Left hindlimb (tissue), 1 donor: ENCODE measurements at places on chromosomes 4 and X.

GRCh38 chrX:116757491-116757890, 294.7 kb upstream of the CT83 start:
- no peak for DNase-seq

DNA sequence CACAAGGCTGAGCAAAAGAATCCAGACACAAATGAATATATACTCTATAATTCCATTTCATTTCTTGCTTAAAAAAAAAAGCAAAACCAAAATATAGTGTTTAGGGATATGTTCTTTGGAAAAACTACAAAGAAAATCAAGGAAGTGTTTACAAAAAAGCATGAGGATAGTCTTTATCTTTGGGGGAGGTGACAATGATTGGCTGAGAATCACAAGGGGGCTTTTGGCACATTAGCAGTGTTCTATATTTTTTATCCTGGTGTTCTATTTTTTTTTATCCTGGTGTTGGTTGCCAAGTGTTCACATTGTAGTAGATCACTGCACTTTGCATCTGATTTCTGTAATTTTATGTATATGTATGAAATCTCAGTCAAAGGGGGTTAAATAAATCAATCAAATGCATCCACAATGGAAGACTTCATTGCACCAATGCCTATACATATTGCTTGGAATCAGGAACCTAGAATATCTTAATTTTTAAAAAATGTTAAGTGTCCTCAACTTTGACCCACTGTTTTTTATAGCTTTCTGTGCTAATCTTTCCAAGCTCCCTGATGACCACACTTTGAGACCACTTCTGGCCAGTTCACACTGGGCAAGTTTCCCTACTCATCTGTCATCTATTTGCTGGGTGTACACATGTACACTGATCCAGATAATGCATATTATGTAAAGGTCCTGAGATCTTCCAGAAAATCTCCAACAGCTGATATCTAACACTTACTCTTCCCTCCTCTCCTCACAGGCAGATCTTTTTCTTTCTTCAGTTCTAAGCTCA, 3.7 kb downstream of the TBC1D9 start:
- DNase-seq = no peak

DNA sequence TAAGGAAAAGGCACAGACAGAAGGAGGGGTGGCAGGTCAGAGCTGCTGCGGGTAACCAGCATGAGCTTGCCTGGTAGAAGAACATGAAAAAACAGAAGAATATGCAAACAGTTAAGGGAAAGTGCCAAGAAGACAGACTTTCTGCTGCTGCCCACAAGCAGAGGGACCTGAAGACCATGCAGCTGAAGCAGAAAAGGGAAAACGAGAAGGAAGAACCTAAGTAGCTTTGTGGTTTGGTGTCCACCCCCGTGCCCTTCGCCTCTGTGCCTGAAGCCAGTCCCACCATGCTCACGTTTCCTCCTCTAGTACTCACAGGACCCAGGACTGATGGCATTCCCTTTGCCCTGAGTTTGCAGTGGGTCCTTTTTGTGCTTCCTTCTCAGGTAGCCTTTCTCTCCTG, 62.8 kb downstream of the UBA6 start:
- DNase-seq = no peak

DNA sequence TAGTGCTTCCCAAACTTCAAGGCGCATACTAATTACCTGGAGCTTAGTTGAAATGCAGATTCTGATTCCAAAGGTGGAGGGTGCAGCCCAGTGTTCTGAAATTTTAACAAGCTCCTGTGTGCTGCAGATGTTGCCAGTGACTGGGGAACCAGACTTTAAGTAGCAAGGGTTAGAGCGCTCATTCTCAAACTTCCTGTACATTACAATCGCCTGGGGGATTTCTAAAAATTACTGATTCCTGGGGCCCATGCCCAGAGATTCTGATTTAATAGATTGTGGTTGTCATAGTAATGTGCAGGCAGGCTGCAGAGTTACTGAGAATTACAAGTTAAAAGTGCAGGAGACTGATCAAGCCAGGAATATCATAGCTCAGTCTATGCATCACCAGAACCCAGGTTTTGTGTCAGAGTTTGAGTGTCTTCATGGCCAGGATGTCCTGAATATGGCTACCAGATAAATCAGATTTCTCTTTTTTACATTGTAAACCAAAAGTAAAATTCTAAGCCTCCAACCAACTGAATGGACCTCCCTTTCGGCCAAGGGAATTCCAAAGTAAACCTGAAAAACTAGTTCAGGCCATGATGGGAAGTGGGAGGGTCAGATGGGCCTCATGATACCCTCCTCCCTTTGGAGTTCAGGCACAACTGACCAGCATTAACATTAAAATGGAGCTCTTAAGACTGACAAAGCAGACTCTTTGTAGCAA, 121.6 kb downstream of the ATXN3L start:
- no peak for DNase-seq

- no peak for DNase-seq
Measured at GRCh38 chr4:173912384-173912783, 371.1 kb downstream of the FBXO8 start.

DNA sequence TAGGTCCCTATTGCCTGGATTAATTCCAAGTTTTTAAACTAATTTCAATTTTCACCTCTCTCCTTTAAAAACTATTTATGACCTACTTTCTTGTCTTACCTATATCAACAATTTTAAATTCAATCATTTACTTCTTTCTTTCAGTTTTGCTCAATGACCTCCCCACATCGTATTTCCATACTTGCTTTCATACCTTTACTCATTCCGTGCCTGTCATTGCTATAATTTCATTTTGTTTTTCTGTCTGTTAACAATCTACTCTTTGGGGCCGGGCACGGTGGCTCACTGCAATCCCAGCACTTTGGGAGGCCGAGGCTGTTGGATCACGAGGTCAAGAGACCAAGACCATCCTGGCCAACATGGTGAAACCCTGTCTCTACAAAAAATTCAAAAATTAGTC, 781.1 kb downstream of the FSTL5 start:
- DNase-seq = no peak
